ENCODE measurements at places on chromosomes 11 and 22.

DNA sequence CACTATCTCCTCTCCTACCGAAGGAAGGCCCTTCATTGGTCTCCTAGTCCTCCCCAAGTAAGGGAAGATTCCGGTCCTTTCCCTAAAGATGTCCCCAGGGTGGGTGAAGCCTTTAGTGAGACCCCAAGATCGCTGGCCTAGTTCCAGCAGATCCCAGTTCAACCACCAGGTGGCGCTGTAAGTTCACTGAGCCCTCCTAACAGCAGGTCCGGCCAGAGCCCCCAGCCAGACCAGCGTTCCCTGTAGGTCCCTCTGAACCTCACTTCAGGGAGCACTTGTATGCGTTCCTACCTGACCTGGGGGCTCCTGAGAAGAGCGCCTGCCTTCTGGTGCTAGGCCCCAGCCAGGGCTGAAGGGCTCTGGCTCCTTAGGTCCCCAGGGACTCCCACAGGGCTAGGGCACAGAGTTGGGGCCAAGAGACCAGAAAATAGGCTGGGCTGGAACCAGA lies 38.1 kb downstream of the LMO1 start:
- peak; percentile 65 for DNase-seq

DNA sequence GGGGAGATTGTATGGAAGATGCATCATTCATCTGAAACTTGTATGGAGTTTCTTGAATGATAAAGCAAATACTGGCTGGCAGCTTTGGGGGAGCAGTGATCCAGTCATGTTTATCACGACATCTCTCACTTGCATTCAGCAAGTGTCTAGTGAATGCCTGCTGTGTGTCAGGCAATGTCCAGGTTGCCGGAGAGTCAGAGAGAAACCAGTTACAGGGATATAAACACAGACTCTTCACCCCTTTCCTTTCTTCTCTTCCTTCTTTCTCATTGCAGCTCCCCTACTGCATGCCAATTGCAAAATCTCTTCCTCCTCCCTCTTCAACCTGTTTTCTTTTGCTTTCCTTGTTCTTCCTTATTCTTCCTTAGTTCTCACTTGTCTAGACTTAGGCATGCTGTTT lies 206.6 kb upstream of the SEZ6L start:
- DNase-seq, result no peak

DNA sequence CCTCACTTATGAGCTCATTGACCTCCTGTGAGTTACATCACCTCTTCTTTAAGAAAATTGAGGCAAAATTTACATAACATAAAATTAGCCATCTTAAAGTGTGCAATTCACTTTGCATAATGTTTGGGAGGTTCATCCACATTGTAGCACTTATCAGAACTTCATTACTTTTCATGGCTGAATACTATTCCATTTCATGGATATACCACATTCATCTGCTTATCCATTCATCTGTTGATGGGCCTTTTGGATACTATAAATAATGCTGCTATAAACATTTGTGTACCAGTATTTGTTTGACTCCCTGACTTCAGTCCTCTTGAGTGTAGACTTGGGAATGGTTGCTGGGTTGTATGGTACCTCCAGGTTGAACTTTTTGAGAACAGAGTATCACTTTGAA lies 103.4 kb downstream of the TP53I11 start:
- no peak for DNase-seq

DNA sequence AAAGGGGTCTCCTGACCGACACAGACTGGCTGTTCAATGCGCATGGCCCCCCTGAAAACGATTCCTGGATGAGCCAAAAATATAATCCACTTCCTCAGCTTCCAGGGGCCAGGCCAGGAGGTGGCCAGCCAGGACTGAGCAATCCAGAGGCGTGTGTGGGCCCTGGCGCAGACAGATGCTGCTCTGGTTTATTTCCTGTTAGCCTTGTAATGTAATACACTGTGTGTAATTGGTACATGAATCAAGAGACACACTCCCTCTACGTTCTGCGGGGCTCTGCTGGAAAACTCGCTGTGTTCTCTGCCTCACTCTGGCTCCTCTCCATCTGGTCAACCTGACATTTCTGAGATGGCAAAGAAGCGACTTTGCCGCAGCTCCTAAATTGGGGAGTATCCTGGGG lies 26.3 kb upstream of the ISX start:
- no peak for DNase-seq

DNA sequence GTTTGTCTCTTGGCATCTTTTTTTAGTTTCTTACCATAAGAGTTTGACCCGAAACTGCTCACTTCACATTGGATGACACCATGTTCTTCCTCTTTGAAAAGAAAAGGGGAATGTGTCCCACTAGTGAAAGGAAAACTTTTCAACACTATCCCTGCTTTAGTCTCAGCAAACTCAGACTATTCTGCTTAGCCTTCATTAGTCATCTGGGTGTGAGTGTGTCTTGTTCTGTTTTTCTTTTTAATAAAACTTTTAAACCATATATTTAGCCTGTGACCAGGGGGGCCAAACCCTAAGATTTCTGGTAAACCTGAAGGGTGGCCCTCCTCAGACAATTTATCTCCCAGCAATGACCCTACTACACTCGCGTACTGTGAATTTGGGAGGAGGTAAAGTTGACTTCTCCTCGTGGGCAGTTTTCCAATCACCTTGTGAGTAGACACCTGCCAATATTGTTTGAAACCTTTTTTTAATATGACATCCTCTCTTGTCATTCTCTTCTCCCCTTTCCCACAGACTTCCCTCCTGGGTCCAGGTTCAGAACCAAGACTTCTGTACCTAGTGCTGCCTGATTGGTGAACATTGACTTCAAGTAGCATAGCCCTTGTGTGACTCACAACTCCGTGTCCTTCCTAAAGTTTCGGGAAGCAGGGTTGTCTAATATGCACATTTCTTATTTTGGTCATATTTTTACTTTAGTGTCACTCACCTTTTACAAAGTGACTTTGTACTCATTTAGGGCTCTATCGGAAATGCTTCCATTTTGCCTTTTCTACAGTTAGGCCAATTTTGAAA lies 39.9 kb downstream of the DBX1 start:
- DNase-seq, result no peak

Measured in stimulated activated CD4-positive, alpha-beta T cell treated with anti-CD3 and anti-CD28 coated beads, Interleukin-4, amount 100 ng/mL, for 1 hour (primary cell).